Activated CD8-positive, alpha-beta T cell treated with anti-CD3 and anti-CD28 coated beads for 36 hours (primary cell): ENCODE measurements at places on chromosomes 13 and 19.

- H3K4me3 ChIP-seq: peak within 1 kb of the TSS; percentile 75
- H3K27me3 ChIP-seq: peaks cover 34% of the 10 kb centered on the region
- H3K36me3 ChIP-seq: peaks cover 1% of the 10 kb centered on the region
- H3K4me1 ChIP-seq: peaks cover 24% of the 10 kb centered on the region
- no peak within 1 kb of the TSS for H3K27ac ChIP-seq
- DNase-seq: peak; percentile 59
Observed at GRCh38 chr13:28494778-28495537, at the start of gene FLT1. Gene FLT1 (minus strand): TSS chr13:28495128. CDS start chr13:28494843, 285 bp downstream.

- H3K36me3 ChIP-seq: no peaks in the 10 kb centered on the region
- DNase-seq: no peak
- no peak overlapping the region for H3K27ac ChIP-seq
- H3K4me3 ChIP-seq: no peak overlapping the region
- H3K27me3 ChIP-seq: no peaks in the 10 kb centered on the region
Observed at GRCh38 chr13:107883561-107884175, 331.7 kb downstream of the LIG4 start.

GRCh38 chr13:20977394-20977793 is 74.8 kb upstream of the XPO4 start:
- no peaks in the 10 kb centered on the region for H3K36me3 ChIP-seq
- no peak for DNase-seq
- no peaks in the 10 kb centered on the region for H3K4me1 ChIP-seq
- no peak overlapping the region for H3K27ac ChIP-seq

GRCh38 chr13:23671377-23671776 is 101.2 kb downstream of the TNFRSF19 start:
- H3K4me1 ChIP-seq: no peaks in the 10 kb centered on the region
- H3K27ac ChIP-seq: no peak overlapping the region
- DNase-seq: no peak
- no peaks in the 10 kb centered on the region for H3K36me3 ChIP-seq

DNA sequence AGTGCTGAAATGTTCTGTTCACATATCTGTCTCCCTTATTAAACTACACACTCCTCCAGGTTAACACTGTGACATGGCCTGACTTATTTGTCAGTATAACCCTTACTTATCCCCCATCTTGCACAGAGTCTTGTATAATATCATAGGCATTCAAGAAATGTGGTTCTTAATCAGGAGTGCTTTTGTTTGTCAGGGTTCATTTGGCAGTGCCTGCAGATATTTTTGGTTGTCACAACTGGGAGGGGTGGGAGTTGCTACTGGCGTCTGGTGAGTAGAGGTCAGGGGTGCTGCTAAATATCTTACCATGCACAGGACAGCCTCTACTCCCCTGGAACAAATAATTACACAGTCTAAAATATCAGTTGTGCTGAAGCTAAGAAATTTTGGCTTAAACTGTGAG is 20.4 kb upstream of the OBI1 start:
- no peak for DNase-seq
- no peaks in the 10 kb centered on the region for H3K36me3 ChIP-seq

- peak overlapping the region; percentile 86 for H3K27ac ChIP-seq
- H3K36me3 ChIP-seq: no peaks in the 10 kb centered on the region
- H3K4me1 ChIP-seq: peaks cover 70% of the 10 kb centered on the region
- H3K4me3 ChIP-seq: peak overlapping the region; percentile 52
Observed at GRCh38 chr13:40494513-40494912, 171.9 kb downstream of the FOXO1 start.

DNA sequence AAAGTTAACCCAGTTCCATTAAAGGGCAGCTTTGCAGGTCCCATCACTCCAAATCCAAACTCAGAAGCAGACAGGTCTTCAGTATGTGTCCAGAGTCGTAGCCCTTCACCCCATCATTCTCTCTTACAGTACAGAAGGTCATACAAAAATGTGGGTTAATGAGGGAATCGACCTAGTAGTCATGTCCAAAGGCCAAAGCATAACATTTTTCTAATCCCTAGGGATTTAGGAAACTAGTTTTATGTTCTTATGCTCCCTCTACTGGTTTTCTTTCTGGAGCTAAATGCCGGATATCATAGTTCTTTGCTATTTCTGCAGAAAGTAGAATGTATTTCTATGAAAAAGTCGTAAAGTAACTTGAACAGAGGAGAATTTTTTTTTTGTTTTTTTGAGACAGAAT is 72.2 kb downstream of the DHRS12 start:
- peaks cover 2% of the 10 kb centered on the region for H3K4me1 ChIP-seq
- no peak for DNase-seq
- no peak overlapping the region for H3K4me3 ChIP-seq
- H3K27me3 ChIP-seq: no peaks in the 10 kb centered on the region

- no peak overlapping the region for H3K27ac ChIP-seq
- no peak overlapping the region for H3K4me3 ChIP-seq
- H3K4me1 ChIP-seq: no peaks in the 10 kb centered on the region
- no peaks in the 10 kb centered on the region for H3K36me3 ChIP-seq
Observed at GRCh38 chr13:98105929-98106336, 37.0 kb upstream of the FARP1 start.

GRCh38 chr19:2813235-2814160 is 6.2 kb upstream of the ZNF554 start:
- DNase-seq: no peak
- H3K4me1 ChIP-seq: no peaks in the 10 kb centered on the region
- no peaks in the 10 kb centered on the region for H3K27me3 ChIP-seq

- no peak for DNase-seq
- no peak overlapping the region for H3K27ac ChIP-seq
Observed at GRCh38 chr13:47250146-47250545, 353.3 kb upstream of the HTR2A start.

DNA sequence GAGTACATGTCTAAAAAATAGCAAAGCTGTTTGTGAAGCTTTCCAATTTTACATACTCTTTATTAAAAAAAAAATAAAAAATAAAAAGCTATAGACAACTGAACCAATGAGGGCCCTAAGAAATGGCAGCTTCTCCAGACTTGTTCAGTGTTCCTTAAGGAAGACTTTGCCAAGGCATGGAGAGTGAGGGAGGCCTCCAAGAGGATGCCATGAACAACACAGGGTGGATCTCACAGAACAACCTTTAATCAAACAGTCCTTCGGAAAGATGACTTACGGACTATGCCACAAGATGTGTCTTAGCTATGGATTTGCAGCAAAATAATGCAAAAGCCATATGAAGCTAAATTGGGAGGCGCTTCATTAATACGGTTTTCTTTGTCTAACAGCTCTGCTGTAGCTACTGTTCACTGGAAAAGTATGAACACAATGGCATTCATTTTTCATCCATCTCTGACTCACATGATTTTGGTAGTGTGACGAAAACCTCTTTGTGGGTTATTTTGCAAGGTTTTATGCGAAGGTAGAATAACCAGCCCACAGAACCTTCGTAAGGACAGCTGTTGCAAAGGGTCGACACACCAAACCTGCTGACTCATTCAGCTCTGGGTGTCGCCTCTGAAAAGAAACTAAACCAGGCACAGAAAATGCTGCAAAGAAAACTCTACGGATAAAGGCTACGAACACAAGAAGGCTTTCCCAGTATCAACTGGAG is 27.7 kb downstream of the EFNB2 start:
- H3K4me3 ChIP-seq: no peak overlapping the region
- H3K4me1 ChIP-seq: peaks cover 2% of the 10 kb centered on the region
- H3K27me3 ChIP-seq: peaks cover 16% of the 10 kb centered on the region
- DNase-seq: peak; percentile 17
- no peaks in the 10 kb centered on the region for H3K36me3 ChIP-seq
- H3K27ac ChIP-seq: no peak overlapping the region

DNA sequence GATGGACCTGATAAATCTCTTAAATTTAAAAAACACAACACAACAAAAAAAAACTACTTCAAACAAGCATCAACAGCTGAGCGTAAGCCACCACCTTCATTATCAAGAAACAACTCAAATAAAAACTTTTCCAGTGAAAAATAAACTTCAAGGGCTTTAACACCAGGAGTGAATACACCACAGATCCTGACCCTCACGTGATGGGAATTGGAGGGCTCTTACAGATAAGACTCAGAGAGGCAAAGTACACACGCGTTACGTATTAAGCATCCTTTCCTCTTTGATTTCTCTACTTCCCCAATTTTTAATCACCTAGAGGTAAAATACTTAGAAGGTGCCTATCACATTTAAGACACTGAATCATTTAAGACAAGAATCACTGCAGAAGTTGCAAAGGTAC is 573 bp upstream of the STARD13 start:
- DNase-seq: no peak
- H3K4me3 ChIP-seq: peak overlapping the region; percentile 56
- H3K27me3 ChIP-seq: peaks cover 46% of the 10 kb centered on the region
- H3K36me3 ChIP-seq: no peaks in the 10 kb centered on the region
- H3K27ac ChIP-seq: no peak overlapping the region
- peaks cover 19% of the 10 kb centered on the region for H3K4me1 ChIP-seq

GRCh38 chr19:17680230-17680722 is 7.9 kb downstream of the UNC13A start:
- peaks cover 3% of the 10 kb centered on the region for H3K4me1 ChIP-seq
- no peaks in the 10 kb centered on the region for H3K36me3 ChIP-seq
- no peak overlapping the region for H3K27ac ChIP-seq
- peak overlapping the region; percentile 35 for H3K4me3 ChIP-seq
- peak; percentile 83 for DNase-seq

- H3K36me3 ChIP-seq: peaks cover 7% of the 10 kb centered on the region
- no peaks in the 10 kb centered on the region for H3K27me3 ChIP-seq
- no peak overlapping the region for H3K4me3 ChIP-seq
- no peak for DNase-seq
Observed at GRCh38 chr13:50894504-50894903, 15.1 kb upstream of the RNASEH2B start.

- H3K27me3 ChIP-seq: peaks cover 6% of the 10 kb centered on the region
- H3K4me1 ChIP-seq: peaks cover 28% of the 10 kb centered on the region
- H3K36me3 ChIP-seq: peaks cover 13% of the 10 kb centered on the region
- no peak overlapping the region for H3K4me3 ChIP-seq
Observed at GRCh38 chr19:45475537-45476291, 7.9 kb downstream of the FOSB start.

GRCh38 chr13:102250448-102250847 is 151.4 kb downstream of the FGF14 start:
- H3K27me3 ChIP-seq: no peaks in the 10 kb centered on the region
- no peak for DNase-seq
- no peaks in the 10 kb centered on the region for H3K36me3 ChIP-seq
- no peaks in the 10 kb centered on the region for H3K4me1 ChIP-seq

DNA sequence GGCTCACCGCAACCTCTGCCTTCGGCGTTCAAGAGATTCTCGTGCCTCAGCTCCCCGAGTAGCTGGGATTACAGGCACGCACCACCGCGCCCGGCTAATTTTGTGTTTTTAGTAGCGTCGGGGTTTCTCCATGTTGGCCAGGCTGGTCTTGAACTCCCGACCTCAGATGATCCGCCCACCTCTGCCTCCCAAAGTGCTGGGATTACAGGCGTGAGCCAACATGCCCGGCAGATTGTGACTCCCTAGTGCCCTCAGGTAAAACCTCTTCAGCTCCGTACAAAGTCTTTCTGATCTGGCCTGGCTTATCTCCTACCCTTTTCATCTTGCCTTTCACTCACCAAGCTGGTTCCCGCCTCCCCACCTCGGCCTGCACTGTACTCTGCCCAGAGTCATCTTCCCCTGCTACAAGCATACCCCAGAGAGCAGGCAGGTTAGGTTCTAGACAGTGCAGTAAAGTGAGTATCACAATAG is 15.0 kb downstream of the BICRA start:
- no peaks in the 10 kb centered on the region for H3K27me3 ChIP-seq
- H3K4me3 ChIP-seq: no peak overlapping the region
- no peaks in the 10 kb centered on the region for H3K36me3 ChIP-seq
- H3K27ac ChIP-seq: peak overlapping the region; percentile 25
- DNase-seq: no peak

DNA sequence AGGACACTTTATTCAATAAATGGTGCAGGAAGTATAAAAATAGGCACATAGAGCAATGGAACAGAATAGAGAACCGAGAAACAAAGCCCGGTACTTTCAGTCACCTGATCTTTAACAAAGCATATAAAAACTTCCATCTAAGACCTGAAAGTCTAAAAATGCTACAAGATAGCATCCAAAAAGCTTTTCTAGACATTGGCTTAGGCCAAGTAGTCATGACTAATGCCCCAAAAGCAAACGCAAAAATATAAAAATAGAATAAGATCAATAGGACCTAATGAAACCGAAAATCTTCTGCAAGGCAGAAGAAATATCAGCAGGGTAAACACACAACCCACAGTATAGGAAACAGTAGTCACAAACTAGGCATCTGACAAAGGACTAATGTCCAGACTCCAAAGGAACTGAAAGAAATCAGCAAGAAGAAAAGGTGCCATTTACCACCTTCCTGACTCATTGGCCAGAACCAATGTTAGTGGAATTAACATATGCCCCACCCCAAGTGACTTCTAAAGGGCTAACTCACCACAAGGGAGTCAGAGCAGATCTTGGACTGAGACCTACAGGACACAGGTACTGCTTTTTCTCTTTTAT is 40.8 kb upstream of the CEACAM21 start:
- no peak for DNase-seq
- peak overlapping the region; percentile 88 for H3K27ac ChIP-seq
- peaks cover 70% of the 10 kb centered on the region for H3K4me1 ChIP-seq
- H3K36me3 ChIP-seq: peaks cover 24% of the 10 kb centered on the region

GRCh38 chr13:23979361-23980159 is 82.3 kb upstream of the C1QTNF9B start:
- H3K4me3 ChIP-seq: peak overlapping the region; percentile 79
- H3K36me3 ChIP-seq: no peaks in the 10 kb centered on the region
- DNase-seq: peak; percentile 41
- peaks cover 13% of the 10 kb centered on the region for H3K4me1 ChIP-seq
- peaks cover 15% of the 10 kb centered on the region for H3K27me3 ChIP-seq
- H3K27ac ChIP-seq: no peak overlapping the region

DNA sequence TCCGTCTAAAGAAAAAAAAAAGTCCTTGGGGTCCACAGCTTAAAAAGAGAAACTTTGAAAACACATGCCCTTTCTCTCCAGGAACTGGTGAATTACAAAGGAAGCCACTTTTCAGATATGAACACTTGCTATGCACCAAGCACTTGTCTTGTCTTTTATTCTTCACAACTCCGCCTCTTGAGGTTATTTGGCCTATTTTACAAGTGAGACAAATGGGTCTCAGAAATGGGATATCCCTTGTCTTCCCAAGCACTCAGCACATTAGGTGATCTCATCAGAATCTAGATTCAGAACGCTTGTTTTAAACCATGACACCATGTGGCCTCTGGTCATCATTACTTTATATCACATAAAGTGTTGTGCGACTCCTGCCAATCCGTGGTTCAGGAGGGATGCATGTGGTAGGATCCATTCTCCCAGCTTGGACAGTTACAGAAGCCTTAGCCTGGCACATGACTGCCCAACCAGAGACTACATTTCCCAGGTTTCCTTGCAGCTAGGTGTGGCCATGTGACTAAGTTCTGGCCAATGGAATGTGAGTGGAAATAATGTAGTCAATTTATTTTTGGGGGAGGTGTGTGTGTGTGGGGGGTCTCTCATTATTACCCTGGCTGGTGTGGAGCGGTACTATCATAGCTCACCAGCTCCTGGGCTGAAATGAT is 13.9 kb downstream of the TSKS start:
- no peak overlapping the region for H3K4me3 ChIP-seq
- no peak for DNase-seq

DNA sequence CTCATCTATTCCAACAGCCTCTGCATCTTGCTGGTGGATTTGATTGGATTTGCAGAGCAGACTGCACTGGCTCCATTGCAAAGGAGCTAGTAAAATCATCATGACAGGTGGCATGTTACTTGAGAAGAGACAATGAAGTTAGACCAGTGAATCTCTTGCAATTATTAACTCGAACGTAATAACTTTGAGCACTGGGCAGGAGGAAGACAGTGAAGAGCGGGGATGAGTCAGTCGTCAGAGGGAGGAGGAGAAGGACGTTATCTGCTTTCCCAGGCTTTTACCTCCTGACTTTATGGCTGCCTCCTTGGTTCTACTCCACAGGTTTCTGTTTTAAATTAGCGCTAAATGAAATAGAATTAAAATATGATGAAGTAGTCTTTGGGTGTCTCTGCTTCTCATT is 257.8 kb upstream of the IPO5 start:
- no peaks in the 10 kb centered on the region for H3K36me3 ChIP-seq
- DNase-seq: no peak
- H3K4me1 ChIP-seq: no peaks in the 10 kb centered on the region
- H3K4me3 ChIP-seq: no peak overlapping the region
